ENCODE measurements at places on chromosomes 2 and 18.

DNA sequence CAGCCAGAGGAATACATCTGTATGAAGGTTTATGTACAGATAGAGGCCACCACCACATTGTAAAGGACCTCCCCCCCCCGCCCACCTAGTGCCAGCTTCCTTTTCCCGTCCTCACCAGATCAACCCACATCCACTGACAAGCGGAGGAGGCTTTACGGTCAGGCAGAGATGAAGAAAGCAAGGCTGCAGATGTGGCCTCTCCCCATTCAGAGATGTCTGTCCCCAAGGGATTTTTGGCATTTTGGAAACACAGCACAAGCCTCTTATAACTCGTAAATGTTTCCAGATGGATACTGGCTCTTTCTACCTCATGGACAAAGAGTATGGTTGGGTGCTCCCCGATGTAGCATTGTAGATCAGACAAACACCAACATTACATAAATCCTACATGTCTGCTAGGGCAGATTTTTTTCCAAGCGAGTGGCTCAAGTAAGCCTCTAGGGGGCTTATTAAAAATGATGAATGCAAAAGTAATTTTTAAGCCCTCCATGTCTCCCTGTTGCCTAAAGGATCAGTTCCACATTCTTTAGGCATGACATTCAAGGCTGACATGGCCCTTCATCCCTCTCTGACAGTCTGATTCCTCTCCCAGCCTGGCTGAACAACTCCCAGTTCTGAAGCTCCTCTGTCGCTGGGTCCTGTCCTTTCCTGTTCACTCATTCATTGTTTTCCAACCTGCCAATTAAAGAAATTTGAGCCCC is 11.7 kb downstream of the VIT start:
- no peak for DNase-seq

DNA sequence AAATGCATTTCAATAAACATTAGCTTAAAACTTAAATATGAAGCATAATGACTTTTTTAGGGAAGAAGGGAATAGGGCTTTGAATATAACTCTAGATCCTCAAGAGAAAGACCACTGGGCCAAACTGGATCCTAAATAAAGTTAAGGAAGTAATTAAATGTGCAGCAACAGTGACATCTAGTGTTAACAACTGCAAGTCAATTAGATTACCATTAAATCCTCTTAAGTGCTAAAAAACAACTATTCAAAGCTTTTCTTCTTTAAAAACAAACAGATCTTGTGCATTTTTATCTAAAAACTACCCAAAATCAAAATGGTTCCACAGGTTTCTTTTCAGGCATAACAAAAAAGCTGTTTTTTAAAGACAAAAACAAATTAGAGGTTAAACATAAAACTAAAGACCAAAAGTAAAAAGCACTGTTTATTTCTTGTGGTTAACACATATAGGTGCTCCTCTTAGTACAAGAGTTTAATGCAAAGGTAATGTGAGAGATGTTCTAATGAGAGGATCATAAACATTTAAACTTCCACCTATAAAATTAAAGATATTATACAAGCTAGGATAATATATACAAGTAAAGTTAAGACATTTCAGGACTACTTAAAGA is 111.4 kb downstream of the THADA start:
- DNase-seq = no peak

DNA sequence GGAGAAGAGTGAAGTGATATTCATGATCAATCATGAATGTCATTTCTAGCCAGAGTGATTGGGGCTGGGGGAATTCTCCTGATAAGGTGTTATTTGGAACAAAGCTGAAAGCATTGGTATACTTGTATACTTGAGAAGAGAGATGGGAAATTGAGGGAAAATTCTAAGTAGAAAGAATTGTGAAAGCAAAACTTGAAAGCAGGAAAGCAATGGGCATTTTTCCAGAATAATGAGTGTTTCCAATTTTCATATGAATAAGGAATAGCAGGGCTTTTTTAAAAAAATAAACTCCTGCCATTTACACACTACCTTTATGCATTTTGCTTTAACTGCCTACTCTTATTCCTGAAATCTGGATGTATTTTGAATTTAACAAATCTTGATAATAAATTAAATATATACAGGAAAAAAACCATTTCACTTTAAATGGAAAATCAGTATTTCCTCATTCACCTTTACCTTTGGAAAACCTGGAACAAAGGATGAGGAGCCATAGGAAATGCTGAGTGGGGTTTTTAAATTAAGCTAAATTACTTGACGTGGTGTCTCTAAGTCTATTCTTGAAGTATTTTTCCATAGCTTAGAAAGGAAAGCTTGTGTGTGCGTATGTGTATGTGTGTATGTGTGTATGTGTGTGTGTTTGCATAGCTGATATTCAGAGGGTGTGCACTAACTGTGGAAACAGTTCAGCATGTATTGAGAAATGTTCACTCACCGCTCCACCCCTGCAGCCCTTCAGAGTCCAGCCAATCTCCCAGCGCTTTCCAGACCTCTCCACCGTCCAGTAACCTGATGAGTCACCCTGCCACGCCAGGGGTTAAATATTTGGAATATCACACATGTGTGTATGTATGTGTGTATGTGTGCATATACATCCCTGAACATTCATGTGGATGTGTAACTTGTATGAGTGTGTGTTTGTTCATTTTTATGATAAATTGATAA is 427.3 kb downstream of the THSD7B start:
- no peak for DNase-seq

- no peak for DNase-seq
Observed at GRCh38 chr2:108594982-108595464, 60.8 kb downstream of the LIMS1 start.

DNA sequence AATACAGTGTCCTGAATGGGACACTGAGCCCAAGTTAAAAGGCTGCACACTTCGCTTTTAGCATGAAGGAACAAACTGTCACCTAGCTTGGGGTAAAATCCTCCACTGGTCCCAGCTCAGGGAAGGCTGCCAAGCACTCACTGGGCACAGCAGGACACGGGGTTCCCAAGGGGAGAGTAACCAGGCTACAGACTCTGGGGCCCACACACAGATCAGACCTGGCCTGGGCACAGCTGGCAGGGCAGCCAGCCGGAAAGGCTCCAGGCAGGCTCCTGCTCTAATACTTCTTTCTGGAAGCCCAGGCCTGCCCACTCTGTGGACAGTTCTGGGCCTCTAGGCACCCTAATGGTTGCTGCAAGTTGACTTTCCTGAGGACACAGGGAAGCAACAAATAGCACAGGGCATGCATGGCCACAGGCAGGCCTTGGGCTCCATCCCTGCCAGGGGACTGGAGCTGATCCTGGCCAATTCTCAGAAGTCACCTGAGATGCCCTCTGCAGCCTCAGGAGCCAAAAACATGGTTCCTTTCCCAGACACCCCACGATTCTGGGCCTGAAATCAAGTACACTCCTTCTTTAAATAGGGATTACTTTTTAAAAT is 18.7 kb upstream of the SULT1C3 start:
- DNase-seq = no peak

DNA sequence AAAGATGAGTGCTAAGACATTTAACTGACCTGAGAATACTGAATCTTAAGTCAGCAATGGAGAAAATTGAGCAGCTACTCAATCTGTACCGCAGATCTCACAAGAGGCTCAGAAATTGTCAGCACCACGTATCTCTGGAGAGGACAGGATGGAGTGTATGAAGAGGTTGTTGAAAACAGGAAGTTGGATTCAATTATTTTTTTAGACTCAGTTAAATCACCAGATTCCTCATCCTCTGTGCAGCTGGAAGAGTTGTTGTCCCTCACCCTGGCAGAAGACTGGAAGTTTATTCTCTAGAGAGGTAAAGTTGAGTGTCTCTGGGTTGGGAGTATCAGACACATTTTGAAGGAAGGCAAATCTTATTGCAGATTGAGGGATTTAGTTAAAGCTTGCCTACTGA is 114.9 kb upstream of the NT5C1B start:
- no peak for DNase-seq

GRCh38 chr2:143087033-143087432 is 42.2 kb upstream of the ARHGAP15 start:
- no peak for DNase-seq

GRCh38 chr18:59929621-59930295 is 30.0 kb downstream of the PMAIP1 start:
- DNase-seq = no peak

- DNase-seq = no peak
Observed at GRCh38 chr18:21593540-21594257, 6.8 kb downstream of the ESCO1 start.

DNA sequence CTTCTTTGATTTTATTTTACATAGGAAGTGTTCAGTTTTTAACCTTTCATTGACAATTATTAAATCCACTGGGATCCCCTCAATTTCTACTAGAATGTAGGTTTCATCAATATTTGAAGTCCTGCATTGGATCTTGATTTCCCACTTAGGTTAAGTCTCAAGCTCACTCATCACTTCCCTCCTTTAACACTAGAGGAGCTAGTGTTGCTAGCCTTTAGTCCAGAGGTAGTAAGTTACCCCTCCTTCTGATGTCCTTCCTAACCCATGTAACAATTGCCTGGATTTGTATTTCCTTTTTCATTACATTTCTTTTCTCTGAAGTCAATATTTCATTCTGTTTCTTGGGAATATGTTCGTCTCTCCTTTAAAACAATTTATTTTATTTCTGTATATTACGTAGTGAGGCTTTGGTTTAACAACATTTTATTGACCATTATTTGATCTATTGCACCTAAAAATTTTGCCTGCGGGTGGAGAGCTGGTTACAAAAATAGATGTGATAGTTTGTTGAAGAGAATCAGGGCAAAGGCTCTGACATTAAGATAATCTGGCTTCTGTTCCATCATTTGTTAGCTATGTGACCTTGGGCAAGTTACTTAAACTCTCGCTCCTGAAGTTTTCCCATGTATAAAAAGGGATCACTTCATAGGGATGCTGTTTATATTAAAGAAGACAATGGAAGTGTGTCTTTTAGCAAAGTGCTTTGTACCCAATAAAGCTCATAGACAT is 833.0 kb downstream of the SLC4A3 start:
- DNase-seq = no peak

GRCh38 chr2:21220930-21221329 is 97.2 kb downstream of the TDRD15 start:
- no peak for DNase-seq

GRCh38 chr2:48914477-48915089 is 159.1 kb upstream of the LHCGR start:
- DNase-seq = no peak

DNA sequence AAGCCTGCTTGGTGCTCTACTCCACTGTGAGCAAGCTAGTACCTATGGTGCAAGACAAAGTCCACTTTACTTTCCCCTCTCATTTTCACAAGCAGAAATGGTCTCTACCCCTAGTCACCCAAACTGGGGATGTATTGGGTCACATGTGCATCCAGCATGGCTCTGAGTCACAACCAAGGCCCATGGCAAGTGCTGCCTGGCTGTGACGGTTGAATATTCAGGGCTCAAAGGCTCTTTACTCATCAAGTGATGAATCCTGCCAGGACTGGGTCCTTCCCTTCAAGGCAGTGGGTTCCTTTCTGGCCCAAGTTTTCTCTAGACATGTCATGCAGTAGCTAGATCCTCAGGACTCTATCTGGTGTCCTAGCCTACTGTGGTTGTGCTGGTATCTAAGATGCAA is 311.5 kb downstream of the DLGAP1 start:
- no peak for DNase-seq
